ENCODE measurements at places on chromosomes 13 and 19.

DNA sequence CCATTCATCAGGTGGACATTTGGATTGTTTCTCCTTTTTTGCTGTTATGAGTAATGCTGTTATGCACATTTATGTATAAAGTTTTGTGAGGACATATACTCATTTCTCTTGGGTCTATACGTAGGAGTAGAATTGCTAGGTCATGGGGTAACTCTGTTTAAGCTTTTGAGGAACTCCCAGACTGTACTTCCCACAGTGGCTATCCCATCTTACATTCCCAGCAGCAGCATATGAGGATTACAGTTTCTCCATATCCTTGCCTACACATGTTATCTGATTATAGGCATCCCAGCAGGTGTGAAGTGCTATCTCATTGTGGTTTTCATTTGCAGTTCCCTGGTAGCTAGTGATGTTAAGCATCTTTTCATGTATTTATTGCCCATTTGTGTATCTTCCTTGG is 5.9 kb downstream of the ZSCAN22 start:
- no peak for DNase-seq

GRCh38 chr13:110390567-110390966 is 83.5 kb downstream of the COL4A2 start:
- DNase-seq, result no peak

GRCh38 chr19:11375143-11375948 is 880 bp downstream of the SWSAP1 start:
- peak; percentile 40 for DNase-seq

GRCh38 chr19:55044771-55045716 is 7.0 kb upstream of the GP6 start:
- no peak for DNase-seq

- DNase-seq, result no peak
These were observed 86.2 kb upstream of the HTR2A start for GRCh38 chr13:46982856-46983582.

DNA sequence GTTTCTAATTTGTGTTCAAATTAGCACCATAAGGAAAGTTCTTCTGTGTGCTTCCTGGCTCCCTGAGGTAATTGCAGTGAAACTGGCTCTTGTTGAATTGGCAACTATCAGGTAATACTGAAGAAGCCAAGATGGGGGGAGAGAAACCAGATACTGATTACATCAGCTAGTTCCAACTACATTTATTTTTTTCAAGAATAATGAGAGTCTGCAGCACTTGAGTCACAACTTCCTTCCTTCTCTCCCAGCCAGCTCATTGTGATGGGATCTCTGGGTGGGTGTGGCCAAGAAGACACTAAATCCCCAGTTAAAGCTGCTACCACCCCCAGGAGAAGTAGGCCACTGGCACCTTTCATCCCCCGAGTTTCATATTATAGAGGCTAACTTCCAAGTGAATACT is 100.7 kb upstream of the RXFP2 start:
- no peak for DNase-seq

DNA sequence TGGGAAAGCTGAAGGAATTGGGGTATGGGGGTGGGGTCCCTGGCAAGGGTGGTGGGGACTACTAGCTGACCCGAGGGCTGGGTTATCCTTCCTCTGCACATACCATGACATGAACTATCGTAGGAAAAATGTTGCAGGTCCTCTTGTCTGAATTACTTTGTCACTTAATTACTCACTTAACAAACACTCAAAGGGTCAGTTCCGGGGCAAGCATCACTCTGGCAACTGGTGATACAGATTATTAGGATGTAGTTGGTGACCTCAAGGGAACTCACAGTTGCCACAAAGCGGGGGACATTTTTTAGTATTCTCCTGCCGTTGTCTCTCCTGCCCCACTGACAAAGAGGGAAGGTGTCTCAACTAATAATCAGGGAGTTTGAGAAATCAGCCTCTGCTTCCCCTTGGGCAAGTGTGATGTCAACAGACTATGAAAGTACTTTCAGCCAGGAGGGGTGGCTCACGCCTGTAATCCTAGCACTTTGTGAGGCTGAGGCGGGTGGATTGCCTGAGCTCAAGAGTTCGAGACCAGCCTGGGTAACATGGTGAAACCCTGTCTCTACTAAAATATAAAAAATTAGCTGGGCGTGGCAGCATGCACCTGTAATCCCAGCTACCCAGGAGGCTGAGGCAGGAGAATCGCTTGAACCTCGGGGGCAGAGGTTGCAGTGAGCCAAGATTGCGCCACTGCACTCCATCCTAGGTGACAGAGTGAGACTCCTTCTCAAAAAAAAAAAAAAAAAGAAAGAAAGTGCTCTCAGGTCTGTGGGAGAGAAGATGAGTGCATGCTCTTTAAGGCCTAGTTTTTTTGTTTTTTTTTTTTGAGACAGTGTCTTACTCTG is 10.3 kb downstream of the DNAJB1 start:
- DNase-seq, result no peak

GRCh38 chr13:78764665-78765064 is 105.7 kb upstream of the OBI1 start:
- no peak for DNase-seq

DNA sequence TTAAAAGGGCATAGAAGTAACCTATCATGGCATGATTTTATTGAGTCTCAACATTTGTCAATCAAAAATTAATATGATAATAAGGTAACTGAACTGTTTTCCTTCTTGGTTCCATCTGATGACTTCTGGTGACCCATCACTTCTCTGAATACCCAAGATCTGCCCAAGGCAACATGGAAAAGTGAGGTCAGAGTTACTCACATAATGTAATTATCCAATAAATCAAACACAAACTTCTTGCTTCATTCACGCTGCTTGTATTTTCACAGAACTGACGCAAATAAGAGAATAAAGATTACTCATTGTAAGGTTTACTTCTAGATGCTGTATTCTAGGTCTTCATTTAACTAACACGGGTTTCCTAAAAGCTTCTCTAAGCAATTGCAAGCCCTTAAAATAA is 361.6 kb downstream of the RBM26 start:
- DNase-seq, result no peak

GRCh38 chr13:70893832-70894231 is 785.6 kb upstream of the KLHL1 start:
- DNase-seq, result no peak

DNA sequence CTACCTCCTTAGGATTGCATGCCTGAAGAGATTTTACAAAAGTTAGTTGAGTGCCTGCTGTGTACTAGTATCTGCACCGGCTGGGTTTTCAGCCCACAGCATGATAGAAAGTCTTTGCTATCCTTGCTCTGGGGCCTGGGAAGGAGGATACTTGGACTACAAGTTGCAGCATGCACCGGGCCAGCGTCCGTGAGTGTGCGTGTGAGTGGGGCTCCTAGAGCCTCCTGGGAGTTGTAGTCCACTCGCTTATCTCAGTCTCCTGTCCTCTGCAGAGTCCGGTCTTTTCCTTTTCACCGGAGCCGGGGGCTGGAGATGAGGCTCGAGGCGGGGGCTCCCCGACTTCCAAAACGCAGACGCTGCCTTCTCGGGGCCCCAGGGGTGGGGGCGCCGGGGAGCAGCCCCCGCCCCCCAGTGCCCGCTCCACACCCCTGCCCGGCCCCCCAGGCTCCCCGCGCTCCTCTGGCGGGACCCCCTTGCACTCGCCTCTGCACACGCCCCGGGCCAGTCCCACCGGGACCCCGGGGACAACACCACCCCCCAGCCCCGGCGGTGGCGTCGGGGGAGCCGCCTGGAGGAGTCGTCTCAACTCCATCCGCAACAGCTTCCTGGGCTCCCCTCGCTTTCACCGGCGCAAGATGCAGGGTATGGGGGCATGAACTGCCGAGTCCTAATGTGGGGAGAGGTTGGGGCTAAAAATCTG is 20.6 kb downstream of the BRSK1 start:
- DNase-seq, result no peak

GRCh38 chr13:20588529-20589110 is 21.7 kb downstream of the IFT88 start:
- no peak for DNase-seq

DNA sequence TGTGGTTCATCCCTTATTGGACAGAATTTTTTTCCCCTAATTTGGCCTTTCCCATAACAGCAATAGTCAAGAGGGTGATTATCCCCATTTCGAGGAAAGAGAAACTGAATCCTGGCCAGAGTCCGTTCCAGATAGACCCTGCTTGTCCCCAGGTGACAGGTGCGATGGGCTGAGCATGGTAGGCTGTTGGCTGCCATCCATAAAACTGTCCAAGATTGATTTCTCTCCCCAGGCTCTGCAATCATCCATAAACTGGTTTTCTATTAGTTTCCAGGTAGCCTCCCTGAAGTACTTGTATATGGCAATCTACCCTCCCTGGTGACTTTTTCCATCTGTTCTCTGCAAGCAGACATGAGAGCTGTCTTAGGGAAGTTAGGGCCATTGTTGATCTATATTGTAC is 25.4 kb downstream of the SERP2 start:
- DNase-seq, result no peak

- DNase-seq, result peak; percentile 28
These were observed 528 bp downstream of the ZNF8 start for GRCh38 chr19:58279042-58279924.

DNA sequence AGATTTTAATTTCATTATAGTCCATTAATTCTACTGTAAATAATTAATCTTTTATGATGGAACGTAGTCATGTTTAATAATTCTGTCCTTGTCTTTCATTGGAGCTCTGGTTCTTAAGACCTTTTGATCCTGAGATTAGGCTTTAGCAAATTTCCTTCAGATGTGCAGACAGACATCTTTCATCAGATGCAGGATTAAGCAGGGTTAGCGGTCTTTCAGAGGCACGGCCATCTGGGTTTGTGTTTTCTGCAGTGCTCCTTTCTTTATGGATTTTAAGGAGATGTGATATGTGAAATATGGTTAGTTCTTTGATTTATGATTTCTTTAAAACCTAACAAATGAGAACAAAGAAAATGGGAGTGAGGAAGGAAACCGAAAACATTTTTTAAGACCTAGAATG is 643.9 kb upstream of the SGCG start:
- DNase-seq, result no peak

DNA sequence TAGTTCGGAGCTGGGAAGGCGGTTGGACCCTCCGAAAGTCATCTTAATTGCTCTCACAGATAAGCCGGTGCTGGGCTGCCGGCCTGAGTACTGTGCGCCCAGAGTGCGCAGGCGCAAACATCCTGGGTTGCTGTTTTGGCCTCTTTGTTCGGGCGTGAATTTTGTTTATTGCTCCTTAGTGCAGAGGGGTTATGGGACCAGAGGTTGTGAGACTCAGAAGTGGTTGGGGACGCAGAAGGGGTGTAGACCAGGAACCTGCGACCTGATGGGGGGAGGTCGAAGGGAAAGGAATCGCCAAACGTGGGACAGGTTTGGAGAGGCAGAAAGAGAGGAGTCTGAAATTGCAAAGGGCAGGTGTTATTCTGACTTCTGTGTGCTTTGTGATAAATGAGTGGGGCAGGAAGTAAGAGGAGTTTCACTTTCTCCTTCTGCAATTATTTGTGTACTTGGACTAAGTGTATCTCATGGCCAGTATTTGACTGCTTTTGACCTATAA is 607 bp upstream of the ZNF566 start:
- peak; percentile 51 for DNase-seq

DNA sequence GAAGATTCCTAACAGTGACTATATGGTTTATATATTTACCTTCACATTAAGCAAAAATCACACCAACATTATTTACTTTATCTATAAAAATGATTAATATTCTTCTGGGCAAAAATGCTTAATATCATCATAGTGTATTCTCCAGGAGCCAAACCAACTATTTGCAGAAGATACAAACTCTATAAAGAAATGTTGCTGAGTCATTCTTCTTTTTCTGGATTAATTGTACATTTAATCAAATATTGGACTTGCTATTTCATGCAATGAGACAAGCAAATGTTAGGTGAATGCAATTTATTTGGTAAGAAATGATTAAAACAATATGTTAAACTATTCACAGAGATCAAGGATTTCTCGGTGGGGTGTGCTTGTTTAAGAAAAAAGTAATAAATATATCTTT is 1075.8 kb downstream of the PCDH9 start:
- DNase-seq, result no peak

DNA sequence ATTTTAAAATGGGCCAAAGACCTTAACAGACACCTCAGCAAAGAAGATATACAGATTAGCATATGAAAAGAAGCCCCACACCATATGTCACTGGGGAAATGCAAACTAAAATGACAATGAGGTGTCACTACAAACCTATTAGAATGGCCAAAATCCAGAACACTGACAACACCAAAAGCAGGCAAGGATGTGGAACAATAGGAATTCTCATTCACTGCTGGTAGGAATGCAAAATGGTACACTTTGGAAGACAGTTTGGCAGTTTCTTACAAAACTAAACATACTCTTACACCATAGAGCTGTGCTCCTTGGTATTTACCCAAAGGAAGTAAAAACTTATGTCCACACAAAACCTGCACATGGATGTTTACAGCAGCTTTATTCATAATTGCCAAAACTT is 23.1 kb downstream of the ELF1 start:
- DNase-seq, result no peak

GRCh38 chr19:18650021-18650390 is 13.2 kb downstream of the KLHL26 start:
- no peak for DNase-seq

DNA sequence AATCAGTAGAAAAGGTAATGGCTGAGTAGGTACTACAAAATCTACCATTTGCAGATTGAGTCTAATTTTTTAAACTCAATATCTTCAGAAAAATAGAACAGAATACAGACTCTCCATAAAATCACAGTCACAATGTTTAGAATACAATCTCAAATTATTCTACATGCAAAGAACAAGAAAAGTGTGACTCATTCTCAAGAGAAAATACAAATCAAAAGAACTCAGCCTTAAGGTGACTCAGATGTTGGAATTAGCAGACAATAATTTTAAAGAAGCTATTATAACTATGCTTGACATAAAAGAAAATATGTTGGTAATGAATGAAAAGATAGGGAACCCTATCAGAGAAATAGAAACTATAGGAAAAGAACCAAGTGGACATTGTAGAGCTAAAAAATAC is 78.9 kb downstream of the RXFP2 start:
- no peak for DNase-seq

- DNase-seq, result no peak
These were observed 12.1 kb downstream of the RNASEH2B start for GRCh38 chr13:50921706-50922105.

DNA sequence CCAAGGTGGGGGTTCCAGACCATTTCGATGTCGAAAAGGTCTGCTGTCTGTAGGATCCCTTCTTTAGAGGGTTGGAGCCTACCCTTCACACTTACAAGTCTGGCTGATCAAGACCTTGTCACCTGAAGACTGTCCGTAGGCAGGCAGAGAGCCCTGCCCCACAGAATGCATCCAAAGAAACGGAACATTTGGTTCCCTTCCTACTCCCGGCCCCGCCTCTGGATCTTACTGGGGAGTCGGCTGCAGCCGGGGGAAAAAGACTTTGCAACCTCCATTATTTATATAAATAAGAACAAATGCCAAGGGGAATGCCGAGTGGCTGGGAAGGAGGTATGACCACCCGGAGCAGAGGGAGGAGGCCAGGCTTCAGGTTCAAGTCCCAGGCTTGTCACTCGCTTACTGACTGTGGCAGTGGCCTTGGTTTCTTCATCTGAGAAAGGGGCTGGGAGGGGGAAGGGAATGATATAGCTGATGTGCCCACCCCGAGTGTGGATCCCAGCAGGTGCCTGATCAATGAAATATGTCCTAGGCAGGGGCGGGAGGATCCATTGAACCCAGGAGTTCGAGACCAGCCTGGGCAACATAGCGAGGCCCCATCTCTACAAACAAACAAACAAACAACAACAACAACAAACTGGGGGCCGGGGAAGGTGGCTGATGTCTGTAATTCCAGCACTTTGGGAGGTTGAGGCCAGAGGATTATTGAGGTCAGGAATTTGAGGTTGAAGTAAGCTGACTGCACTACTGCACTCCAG is 48.7 kb downstream of the RFX2 start:
- no peak for DNase-seq

Data from activated CD8-positive, alpha-beta memory T cell treated with anti-CD3 and anti-CD28 coated beads for 1 hour (primary cell).